NCI-H1105 (cell line): ENCODE measurements at places on chromosomes 2 and 18.
A peak's percentile ranks its signal among the peaks of the same experiment; 100 is the strongest.

DNA sequence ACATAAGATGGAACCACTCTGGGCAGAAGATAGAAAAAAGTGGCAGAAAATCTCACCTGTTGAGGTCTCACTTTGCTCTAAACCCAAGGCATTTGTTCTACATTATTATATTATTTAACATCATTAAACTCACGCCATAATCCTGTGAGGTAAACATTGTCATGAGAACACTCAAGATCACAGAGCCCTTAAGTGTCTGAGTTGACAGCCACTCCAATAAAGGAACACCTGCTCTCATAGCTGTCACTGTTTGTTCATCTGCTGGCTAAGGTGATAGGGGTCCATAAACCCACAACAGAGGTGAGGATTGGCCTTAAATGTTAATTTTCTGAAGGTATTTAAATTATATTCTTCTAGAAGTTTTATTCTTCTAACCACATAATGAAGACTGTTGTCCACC, 439.7 kb downstream of the RIT2 start:
- peak; percentile 74 for DNase-seq

GRCh38 chr2:55405116-55405515, 14.5 kb downstream of the CCDC88A start:
- no peak for DNase-seq

DNA sequence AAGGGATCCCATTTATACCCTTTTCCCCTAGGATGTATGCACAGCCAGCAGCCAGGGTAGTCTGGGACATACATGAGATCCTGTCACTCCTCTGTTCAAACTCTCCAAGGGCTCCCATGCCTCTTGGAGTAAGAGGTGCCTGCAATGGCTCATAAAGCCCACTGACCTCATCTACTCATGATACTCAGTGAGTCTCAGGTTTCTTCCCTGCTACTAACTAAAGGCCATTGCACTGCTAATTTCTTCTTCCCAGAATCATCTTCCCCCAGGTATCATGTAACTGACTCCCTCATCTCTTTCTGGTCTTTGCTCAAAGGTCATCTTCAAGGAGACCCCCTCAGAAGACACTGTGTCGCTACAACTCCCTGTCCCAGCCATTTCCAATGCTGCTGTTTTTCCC, 68.2 kb downstream of the CCBE1 start:
- no peak for DNase-seq

GRCh38 chr18:11518788-11519685, 90.4 kb upstream of the SLC35G4 start:
- DNase-seq, result peak; percentile 69

GRCh38 chr18:76273956-76274355, 221.1 kb downstream of the ZNF516 start:
- no peak for DNase-seq

DNA sequence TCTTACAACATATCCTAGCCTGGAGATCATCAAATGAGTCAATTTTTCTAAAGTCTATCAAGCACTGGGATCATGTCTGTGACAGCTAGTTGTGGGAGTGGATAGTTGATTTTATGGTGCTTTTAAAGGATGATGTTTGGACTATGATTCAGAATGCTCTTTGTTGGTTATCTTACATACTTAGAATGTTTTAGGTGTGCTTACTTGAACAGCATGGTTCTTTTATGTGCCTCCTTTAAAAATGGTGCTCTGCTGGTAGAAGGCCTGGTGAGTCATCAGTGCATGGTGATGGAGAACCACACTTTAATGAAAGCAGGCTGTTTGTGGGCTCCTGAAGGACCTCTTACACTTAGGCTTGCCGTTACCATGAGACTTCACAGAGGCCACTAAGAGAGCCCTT, 682.7 kb upstream of the FANCL start:
- DNase-seq, result no peak

DNA sequence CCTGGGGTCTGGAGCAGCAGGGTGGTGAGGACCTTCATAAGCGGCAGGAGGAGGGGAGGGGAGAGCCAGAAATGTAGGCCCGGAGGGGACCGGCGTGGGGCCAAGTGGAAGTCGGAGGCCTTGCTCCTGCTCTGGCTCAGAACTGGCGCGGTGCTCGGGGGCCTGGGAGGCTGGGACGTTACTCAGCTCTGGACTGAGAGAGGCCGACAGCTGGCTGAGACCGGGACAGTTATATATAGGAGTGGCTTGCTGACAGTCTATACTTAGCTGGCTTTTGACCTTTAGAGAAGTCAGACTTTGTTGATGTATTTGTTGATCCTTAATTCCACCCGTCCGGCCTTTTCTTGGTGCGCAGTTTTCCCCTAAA, 15.7 kb downstream of the IGFBP5 start:
- DNase-seq, result no peak

DNA sequence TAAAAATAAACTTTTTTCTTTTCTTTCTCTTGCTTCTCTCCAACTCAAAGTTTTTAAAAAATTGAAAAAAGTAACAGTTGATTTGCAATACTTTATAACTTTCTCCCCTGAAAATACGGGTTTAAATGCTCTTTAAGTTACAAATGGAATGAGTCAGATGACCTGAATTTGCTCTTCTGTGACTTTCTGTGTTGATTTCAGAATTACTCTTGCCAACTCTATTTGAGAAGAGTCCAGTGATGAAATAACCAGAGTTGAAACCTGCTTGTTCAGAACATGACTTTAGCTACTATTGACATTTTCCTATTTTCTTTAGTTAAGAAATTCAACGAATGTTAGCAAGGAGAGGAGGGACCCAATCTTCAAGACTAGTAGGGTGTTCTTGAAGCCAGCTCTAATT, 146.1 kb upstream of the ZSWIM2 start:
- DNase-seq, result no peak

GRCh38 chr2:36371070-36371874, 15.7 kb downstream of the CRIM1 start:
- DNase-seq, result no peak

DNA sequence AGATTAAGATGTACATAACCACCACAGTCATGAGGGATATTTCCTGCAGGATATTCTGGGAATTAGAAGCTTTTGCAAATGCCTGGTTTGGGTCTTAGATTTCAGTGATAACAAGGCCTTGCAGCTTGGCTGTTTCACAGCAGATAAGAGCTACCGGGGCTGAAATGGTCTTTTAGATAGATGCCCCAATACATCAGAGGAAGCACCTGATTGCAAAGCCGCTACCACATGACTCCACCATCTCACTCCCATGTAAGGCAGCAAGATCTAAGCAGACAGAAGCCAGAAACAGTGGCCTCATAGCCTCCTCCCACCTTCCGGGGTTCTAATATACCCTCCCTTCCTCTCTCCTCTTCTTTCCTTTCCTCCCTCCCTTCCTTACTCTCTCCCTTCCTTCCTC, 31.1 kb upstream of the EPG5 start:
- DNase-seq, result no peak

- DNase-seq, result no peak
Observed at GRCh38 chr18:12811191-12811950, 72.7 kb downstream of the PTPN2 start.

DNA sequence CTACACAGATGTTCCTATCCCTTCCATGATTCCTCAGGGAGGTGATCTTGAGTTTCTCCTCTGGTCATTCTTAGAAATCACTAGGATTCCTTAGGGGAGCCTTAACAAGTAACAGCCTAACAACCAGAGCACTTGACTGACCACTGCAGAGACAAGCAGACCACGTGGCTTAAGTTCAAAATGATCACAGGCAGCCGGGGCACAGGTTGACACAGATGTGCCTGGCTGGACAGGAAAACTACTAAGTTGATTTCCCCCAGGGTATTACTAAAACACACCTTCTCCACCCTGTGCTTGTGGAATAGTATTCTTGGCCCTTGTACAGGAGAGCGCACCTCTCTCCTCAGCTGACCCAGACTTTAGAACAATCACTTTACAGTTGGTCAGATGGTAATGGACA, 29.9 kb downstream of the ST3GAL5 start:
- DNase-seq, result no peak

DNA sequence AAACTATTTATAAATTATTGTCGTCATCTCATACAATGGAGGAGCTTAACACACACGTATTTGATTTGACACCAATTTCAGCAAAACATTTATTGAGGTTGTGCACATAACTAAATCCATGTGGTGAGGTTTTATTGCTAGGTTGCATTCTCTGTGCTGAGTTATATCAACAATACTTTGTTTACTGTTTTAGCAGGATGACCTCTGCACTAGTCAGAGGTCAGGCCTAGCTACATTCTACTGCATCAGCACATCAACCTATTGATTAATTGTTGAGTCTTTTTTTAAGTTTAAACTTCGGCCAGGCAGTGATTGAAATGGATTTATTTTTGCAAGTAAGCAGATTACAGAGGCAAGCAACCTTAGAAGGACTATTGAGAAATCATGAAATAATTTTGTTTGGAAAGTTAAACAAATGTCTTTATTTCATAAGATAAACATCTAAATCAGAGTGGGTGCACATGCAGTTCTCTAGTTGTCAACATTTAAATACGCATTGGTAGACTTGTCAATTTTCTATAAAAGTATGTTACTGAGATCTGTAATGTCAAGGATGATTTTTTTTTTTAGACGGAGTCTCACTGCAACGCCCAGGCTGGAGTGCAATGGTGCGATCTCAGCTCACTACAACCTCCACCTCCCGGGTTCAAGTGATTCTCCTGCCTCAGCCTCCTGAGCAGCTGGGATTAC, 75.2 kb upstream of the CD28 start:
- DNase-seq, result no peak

DNA sequence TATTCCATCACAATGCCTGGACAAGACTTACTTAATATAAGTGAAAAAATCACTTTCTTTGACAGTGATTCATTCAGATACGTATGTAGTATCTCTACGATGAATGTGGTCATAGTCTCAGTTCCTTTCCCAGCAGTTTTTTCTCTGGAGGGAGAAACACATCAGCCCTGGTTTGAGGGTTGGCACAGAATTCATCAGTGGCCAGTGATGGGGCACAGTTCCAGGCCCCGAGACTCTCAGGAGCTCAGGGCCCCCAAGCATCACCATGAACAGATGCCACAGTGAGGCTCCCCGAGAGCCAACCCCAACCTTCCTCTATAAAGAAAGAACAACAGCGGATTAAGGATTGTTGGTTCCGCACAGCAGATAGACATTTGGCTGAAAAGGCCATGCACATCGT, 12.5 kb downstream of the PRKAG3 start:
- DNase-seq, result no peak

DNA sequence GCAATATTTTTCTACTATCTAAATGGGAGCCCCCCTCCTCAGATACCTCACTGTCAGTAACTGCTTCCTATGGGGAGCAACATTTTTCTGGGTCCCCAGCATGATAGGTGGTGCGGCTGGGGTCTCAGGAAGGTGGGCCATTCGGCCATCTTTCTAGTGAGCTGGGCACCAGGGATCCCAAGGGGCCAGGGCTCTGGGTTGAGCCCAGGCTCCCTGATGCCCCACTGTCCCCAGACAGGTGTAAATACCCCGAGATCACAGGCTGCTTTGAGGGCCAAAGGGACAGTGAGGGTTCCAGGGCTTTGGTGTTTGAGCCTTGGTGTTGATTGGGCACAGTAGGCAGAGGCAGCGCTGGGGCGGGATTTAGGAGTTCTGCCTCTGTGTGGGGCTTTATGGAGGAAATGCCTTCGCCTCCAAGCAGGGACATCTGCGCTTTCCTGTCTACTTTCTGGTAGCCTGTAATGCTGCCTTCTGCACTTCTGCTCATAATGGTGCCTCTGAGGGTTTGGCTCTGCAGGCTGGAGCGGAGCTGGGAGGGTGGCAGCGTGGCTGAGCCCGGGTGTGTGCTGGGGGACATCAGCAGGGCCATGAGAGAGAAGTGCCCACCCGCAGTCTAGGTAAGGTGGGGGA, 5.3 kb downstream of the ITM2C start:
- no peak for DNase-seq

- DNase-seq, result no peak
Observed at GRCh38 chr2:64698668-64699444, 45.1 kb upstream of the SERTAD2 start.

DNA sequence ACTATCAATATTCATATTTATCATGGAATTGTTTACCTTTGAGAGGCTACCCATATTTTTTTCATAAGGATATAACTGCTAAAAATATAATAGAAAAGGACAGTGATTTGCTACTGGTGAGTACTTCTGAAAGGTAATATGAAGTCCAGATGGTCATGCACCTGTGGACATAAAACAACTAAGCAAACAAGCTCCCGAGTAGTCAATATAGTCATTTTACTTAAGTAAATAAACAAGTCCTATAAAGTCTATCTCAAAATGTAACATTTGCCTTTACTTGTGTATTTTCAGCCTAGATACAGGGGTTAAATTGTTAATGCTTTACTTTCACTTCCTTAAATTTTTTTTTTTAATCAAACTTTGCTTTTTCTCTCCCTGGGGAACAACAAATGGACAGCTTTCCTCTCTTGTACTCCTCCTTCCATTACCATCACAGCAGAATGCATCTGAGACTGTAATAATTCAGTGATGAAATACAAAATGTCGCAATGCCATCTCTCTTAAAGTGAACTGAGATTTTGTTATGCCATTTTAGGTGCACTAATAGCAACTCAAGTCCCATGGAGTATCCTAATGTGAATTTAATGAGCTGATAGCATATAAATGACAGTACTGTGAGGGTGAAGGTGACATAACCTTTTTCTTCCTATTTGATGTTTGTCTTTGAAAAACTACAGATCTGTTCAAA, 1325.4 kb upstream of the ZEB2 start:
- DNase-seq, result peak; percentile 31

DNA sequence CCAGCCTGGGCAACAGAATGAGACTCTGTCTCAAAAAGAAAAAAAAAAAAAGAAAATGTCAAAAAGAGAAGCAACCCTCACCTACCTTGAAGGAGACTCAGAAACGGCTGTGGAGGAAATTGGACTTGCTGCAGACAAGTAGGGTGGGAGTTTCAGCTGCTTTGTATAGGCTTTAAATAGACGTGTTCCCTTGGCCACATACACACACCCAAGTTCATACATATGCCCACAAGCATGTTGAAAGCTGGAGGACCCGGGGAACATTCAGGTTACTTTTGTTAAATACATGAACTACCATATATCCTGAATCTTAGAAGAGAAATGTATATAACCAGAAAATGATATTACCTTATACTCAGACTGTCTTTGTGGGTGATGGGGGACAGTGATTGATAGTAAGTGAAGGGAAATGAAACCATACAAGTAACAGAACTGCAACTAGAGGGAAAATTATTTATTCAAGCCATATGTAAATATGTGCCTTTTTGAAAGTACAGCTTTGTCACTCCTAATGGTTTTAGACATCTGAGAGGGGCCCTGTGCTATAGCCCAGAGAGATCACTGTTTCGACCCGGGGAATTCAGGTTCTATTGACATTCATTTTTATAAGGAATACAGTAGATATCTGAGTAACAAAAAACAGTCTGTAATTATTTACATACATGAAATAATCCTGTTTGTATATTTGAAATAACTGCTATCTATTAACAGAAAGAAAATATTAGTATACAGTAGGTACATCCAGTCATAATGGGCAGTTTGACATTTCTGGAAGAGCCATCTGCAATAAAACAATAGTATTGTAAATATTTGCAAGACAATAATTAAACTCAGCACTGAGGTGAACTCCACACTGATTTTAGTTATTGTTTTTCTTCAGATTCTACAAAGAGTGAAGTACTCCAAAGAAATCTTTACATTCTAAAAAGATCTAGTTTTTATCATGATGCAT, 48.0 kb upstream of the TGIF1 start:
- DNase-seq, result no peak
